ENCODE measurements at places on chromosomes 1 and 21.

- DNase-seq, result no peak
These were observed 32.5 kb upstream of the COL6A2 start for GRCh38 chr21:46065215-46065913.

GRCh38 chr1:207698822-207699483, 52.9 kb upstream of the CD46 start:
- DNase-seq, result peak; percentile 31

- DNase-seq, result no peak
These were observed 60.8 kb downstream of the EDN2 start for GRCh38 chr1:41423511-41424191.

GRCh38 chr1:46580140-46580903, 23.7 kb downstream of the MKNK1 start:
- no peak for DNase-seq

GRCh38 chr21:40402884-40403582, 443.9 kb downstream of the DSCAM start:
- no peak for DNase-seq

DNA sequence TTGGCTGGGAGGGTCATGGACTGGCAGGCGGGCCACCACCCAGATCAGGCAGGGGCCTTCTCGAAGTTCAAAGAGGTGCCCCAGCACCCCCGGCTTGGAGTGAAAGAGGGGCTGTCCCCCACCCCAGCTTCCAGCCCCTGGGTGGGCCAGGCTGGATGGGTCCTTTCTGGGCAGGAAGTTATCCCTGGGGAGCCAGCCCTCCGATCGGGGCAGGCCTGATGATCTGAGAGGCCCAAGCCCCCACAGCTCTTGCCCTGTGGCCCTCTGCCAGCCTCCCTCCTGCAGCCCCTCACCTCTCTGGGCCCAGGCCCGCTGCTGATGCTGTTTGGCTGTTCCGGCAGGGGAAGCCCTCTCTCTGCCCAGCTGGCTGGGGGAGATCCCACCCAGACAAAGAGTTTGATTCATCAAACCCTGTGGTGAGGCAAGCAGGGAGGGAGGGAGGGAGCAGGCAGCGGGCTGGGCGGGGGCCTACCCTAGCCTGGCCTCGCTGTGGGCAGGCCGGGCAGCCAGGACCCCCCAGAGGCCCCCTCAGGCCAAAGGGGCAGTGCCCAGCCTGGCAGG, 2.5 kb downstream of the ARHGEF19 start:
- DNase-seq, result no peak

DNA sequence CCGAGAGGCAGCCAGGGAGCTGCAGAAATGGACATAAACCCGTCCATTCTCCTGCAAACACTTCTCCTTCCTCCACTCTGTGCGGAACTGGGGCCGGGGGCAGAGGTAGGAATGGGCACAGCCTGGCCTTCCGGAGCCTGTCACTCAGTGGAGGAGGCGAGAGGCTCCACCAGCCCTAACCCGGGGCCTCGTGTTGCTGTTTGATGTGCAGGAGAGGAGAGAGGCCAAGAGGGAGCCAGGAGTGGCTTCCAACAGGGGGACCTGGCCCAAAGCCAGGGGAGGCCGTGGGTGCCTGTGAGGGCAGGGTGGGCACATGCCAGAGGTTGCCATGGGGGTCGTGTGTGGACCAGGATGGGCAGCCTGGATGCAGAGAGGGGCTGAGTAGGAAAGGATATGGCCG, 158.1 kb upstream of the ARHGEF16 start:
- DNase-seq, result no peak

- no peak for DNase-seq
These were observed 4.5 kb downstream of the LDLRAD1 start for GRCh38 chr1:54013393-54014008.

- DNase-seq, result no peak
These were observed 17.0 kb downstream of the KCNJ10 start for GRCh38 chr1:160052936-160053335.

DNA sequence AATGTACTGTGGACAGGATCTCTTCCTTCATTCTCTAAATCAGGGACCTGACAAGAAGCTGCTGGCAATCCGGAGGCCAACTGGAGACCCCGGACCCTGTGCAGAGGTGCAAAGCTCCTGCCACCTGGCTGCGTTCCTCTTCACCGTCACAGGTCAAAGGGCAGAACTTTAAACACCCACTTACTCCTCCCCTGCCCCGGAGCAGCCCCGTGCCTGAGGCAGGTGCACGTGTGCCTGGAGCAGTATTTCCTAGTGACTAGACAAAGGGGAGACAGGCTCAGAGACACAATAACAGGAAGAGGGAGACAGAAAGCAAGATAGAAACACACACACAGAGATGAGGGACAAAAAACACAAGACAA, 6.6 kb upstream of the PIGC start:
- DNase-seq, result no peak

DNA sequence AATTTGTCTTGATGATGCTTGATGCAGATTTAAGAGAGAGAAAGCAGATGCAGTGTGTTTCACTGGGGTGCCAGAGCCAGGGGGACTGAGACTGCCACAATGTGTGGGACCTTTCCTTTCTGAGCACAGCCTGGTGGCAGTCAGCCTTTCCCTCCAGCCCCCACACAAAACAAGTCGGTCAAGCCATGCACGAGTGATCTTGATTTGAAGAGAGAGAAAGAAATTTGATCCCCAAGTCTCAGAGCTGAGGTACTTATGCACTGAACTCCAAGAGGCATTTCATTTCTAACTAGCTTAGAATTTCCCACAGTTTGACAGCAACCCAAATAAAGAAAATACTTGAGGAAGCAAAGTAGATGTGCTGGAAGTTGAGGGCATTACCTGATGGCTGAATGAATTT, 193.8 kb downstream of the ST6GALNAC3 start:
- DNase-seq, result no peak

DNA sequence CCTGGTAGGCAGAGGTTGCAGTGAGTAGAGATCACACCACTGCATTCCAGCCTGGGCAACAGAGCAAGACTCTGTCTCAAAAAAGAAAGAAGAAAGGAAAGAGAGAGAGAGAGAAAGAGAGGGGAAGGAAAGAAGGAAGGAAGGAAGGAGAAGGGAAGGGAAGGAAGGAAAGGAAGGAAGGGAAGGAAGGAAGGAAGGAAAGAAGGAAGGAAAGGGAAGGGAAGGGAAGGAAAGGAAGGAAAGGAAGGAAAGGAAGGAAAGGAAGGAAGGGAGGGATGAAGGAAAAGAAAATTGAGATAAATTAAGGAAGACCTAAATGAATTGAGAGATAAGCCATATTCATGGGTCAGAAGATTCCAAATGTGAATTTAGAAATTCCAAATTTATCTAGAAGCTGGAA, 92.2 kb downstream of the GLIS1 start:
- no peak for DNase-seq

- DNase-seq, result peak; percentile 76
These were observed 1719.5 kb downstream of the MRPL39 start for GRCh38 chr21:23887725-23888306.

DNA sequence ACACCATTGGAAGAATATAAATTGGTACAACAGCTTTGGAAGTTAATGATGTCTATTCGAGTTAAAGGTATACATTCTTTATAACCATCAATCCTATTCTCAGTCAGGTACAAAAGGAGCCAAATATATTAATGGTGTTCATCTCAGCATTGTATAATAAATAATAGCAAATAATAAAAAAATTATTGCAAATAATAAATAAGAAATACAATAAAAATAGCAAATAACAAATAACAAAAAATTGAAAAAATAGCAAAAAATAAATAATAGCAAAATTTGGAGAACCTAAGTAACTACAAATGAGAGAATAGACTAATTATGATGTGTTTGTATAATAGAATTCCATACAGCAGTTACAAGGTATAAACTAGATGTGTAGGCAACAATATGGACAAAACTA, 25.6 kb upstream of the NRIP1 start:
- no peak for DNase-seq

GRCh38 chr1:173122344-173122935, 71.7 kb upstream of the TNFSF18 start:
- no peak for DNase-seq

DNA sequence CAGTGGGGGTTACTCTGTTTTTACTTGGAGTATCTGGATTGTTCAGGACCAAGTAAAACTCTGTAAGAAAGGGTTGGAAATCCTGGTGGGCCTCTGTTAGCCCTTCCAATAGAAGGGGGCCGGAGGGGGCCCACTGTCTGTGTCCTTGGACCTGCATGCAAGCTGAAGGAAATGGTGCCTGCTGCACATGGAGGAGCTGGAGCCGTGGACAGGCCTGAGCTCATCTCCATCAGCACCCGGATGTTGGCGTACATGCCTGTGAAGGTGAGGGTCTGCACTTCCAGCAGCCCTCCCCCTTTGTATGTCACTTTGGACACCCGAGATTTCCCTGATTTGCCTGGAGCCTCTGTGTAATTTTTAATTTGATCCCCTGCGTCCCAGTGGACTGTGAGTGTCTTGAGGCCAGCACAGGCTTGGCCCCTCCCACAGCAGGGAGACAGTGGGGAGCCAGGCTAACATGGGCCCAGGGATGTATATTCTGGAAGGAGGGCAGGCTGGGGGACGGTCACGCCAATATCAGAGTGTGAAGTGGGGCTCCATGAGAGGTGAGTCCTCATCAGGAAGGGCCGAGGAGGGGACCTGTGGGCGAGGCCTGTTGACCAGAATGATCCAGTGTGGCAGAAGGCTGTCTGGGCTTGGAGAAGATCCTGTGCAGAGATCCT, 16.8 kb downstream of the GALNT2 start:
- no peak for DNase-seq

DNA sequence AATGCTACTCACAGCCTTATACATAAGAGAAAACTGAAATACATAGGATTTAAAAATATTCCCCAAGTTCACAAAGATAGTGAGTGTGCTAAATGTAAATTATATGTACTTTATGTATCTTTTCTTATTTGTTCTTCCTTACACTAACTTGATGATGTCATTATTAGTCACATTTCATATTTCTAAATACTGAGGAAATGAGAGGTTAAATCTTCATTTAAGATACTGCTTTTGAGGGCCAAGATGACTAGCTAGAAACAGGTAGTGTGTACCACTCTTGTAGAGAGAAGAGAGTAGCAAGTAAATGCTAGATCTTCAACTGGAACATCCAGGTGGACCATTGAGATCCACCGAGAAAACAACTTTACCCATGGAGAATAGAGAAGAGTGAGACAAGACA, 29.8 kb downstream of the PYHIN1 start:
- DNase-seq, result no peak

- no peak for DNase-seq
These were observed 617 bp upstream of the ADGRL2 start for GRCh38 chr1:81799939-81800694.

DNA sequence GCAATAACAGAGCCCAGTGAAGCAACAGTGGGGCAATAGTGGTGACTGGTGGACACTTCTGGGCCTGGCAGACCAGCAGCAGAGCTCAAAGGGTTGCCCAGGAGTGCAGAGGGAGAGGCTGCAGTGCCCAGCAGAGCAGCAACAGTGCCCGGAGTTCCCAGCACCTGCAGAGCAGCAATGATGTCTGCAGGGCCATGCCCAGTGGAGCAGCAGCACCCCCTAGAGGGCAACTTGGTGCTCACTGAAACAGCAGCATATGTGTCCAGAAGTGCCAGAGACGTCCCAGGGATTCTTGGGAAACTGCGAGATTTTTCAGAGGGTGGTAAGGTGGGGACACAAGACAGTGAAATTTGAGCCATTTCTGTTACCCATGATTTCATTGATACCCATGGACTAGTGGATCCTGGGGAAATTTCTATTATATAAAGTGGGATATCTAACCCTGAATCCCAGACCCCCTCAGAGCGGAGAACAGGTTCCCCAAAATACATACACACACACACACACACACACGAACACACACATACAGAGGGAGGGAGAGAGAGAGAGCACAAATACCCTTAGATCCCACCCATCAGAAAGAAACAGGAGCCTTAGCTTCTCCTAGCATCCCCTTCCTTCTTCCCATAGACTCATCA, 156.9 kb upstream of the GJB5 start:
- DNase-seq, result peak; percentile 2

GRCh38 chr1:38528623-38529022, 330.9 kb downstream of the RRAGC start:
- DNase-seq, result no peak

- no peak for DNase-seq
These were observed 151.2 kb downstream of the KIF26B start for GRCh38 chr1:245306020-245306419.

DNA sequence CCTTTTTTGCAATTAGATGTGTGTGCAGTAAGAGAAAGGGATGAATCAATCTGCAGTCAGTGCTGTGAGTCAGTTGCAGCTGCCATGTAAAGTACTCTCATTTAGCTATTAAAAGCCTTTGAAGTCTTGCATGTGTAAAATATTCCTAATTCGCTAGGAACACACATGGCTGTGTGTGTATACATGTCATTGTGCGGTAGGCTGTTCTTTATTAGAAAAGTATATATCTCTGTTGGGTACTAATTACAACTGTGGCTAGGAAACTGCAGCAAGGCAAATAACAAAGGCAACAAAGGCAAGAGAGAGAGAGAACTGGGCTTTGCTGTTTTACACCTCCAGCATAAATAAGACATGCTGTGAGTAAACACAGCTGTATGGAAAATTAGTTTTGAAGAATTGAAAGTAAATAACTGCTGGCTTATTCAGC, 41.7 kb downstream of the EPB41 start:
- no peak for DNase-seq

- no peak for DNase-seq
These were observed 35.4 kb downstream of the CXADR start for GRCh38 chr21:17548262-17548661.

- DNase-seq, result peak; percentile 36
These were observed 9.1 kb upstream of the PCNX2 start for GRCh38 chr1:233304489-233305102.

DNA sequence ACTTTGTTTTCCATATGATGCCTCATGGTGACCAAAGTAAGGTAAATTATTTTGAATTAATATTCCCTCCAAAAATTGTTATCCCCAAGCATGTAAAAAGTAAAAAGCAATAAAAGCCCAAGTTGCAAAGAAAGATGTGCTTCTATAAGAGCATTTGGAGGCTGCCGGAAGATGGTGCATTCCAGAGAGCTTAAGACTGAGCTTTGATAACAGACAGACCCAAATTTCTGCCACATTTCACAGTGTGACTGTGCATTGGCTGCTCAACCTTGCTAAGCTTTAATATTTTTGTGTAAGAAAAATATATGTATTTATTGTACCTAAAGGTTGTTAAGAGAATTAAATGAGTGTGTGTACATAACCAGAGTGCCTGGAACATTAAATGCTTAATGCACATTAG, 67.9 kb downstream of the CYYR1 start:
- DNase-seq, result no peak

Measured in naive thymus-derived CD8-positive, alpha-beta T cell (primary cell).